Pons (tissue), 1 donor: ENCODE measurements at places on chromosomes 2 and 18.

- no peak for DNase-seq
These were observed 2.0 kb upstream of the RAB3GAP1 start for GRCh38 chr2:135050132-135050531.

GRCh38 chr2:100928235-100928634, 73.9 kb upstream of the RPL31 start:
- no peak for DNase-seq

- no peak for DNase-seq
These were observed 7.7 kb downstream of the CCDC178 start for GRCh38 chr18:33432857-33433256.

DNA sequence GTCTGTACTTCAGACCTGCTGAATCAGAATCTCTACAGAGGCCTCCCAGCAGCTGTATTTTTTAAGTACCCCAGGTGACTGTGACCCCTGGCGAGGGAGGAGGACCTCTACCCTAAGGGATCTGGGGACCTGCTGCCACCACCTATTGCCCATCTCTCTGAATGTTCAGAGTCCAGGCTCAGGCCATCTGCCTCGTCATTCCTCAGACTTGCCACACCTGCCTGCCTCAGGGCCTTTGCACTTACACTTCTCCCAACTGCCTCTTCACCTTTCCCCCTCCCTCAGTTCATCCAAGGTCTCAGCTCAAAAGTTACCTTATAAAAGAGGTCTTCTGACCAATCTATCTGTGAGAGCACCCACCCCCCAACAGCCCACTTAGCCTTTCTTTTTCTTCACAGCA, 21.5 kb downstream of the UXS1 start:
- DNase-seq: no peak

DNA sequence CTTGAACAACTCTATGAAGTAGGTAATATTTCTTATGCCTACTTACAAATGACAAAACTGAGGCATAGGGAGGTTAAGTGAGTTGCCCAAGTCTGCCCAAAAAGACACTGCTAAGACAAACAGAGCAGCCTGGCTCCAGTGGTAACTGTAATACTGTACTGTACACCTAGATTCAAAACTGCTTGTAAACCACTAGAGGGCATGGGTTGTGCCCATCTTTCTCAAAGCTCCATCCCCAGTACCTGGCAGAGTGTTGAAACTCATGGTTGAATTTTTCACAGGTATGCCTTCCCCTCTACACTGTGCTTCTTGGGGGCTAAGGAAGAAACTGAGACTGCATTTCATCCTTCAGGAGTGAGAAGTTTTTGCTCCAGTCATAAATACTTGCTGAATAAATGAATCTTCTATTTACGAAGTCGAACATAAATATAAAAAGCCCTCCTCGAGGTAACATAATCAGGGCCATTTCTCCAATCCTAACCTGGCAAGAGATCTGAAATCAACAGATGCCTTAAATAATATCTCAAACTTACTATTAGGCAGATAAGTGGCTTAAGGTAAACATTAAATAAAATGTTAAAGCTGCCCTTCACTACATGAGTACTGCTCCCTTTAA, 2.0 kb downstream of the PPP4R1 start:
- DNase-seq: peak; percentile 64

DNA sequence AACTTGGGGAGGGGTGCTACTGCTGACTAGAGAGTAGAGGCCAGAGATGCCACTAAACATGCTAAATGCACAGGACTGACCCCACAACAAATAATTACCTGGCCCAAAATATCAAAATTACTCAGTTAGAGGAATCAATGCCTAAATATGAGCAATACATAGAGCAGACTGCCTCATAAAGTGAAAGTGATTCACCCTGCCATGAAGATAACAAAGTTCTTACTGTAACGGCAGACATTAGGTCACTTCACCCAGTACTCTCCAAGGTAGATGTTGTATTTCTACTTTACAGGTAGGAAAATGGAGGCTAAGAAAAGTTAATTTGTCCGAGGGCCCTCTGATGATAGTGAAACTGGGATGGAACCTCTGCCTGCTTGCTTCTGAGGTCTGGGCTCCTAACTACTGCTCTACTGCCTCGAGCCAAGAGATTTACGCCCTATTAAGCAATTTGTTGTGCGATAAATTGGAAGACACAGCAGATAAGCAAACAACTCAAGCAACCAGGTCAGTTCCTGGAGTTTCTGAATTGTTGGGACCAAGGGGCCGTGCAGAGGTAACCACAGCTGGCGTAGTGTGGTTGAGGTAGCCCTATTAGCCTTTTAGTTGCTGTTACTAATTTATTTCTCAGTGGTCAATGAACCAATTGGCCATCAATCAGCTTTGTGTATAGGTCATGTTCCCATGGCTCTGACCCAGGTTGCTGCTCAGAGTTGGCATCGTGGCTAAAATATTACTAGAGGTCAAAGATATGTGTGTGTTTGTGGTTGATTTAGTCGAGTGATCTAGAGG, 4.8 kb downstream of the DHRS9 start:
- no peak for DNase-seq

- no peak for DNase-seq
These were observed 1.7 kb downstream of the ATF2 start for GRCh38 chr2:175166216-175166824.
